Stimulated activated CD4-positive, alpha-beta T cell treated with anti-CD3 and anti-CD28 coated beads, Interleukin-12 subunit alpha, Interleukin-12 subunit beta, amount 100 ng/mL, for 24 hours (primary cell): ENCODE measurements at places on chromosomes 13 and 19.

GRCh38 chr13:24931450-24932251, 164.3 kb upstream of the PABPC3 start:
- no peak for DNase-seq

DNA sequence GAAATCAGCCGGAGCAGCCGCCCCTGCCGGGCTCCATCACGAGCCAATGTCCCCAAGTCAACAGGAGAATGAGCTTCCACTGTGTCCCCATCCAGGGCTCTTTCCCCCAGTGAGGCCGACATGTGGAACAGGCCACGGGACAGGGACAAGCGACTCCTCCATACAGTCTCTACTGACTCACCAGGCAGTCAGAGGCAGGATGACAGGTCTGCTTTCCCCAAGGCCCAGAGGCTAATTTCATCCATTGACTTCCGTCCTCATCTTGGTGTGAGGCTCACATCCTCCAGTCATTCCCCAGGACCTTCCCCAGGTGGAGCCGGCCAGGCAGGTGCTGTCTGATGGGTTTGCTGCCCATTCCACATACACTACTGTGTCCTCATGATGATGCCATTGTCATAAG, 3.5 kb downstream of the CEACAM6 start:
- DNase-seq: no peak

DNA sequence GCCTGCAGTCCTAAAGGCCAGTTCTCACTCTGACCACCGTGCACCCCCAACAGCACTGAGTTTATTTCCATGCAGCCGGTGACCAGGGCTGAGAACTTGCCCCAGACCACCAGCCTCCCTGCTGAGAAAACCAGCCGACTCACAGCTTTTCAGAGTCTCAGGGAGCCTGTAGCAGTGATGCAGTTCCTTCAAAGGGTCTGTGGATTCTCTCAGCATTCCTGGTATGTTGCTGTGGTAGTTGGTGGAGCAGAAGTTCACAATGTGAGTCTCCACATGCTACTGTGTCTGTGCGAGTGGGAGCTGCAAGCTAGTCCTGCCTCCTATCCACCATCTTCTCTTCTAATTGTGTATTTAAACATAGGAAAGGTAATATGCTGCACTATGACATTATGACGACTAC, 254.9 kb upstream of the KLF12 start:
- DNase-seq: no peak

- no peak for DNase-seq
These were observed 49.5 kb upstream of the FRY start for GRCh38 chr13:31982124-31982523.

DNA sequence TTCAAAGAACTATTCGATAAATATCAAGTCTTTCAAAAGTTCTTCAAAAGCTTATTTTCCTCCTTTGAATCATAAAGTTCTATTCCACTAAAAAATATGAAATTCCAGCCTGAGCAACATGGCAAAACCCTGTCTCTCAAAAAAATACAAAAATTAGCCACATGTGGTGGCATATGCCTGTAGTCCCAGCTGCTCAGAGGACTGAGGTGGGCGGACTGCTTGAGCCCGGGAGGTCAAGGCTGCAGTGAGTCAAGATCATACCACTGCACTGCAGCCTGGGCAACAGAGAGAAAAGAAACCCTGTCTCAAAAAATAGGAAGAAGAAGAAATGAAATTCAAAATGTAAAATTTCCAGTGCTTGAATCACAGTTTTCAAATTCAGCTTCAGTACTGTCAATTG, 24.6 kb downstream of the CAB39L start:
- DNase-seq: no peak

DNA sequence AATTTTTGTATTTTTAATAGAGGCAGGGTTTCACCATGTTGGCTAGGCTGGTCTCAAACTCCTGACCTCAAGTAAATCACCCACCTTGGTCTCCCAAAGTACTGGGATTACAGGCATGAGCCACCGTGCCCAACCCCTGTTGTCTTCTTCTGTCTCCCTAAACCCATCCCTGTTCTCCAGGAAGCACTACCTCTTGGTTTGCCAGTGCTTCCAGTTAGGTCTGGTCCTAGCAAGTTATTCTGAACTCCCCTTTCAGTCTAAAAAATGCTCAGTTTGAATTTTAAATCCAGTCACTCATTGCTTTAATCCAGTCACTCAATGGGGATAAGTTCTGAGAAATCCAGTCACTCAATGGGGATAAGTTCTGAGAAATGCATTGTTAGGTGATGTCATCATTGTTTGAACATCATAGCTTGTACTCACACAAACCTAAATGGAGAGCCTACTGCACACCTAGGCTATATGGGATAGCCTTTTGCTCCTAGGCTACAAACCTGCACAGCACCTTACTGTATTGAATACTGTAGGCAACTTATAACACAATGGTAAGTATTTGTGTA, 8.0 kb upstream of the ATP4A start:
- no peak for DNase-seq

DNA sequence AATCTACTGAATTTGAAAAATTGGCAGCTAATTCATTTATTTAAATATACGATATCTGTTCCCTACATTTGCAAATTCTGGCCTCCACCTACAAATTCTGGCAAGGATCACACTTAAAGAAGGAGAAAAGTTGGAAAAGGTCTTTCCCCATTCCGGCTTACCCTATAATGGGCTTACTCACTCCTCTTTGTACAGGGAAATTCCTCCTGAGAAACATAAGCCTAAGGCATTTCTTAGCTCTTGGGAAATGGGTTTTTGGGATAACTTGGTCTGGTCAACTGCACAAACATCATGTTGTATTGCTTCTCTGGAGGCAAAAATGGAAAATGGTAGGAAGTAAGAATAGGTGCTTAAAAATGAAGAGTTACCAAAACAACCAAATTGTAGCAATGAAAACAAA, 25.5 kb downstream of the KCTD12 start:
- DNase-seq: no peak

GRCh38 chr13:39566216-39566869, 36.6 kb downstream of the LHFPL6 start:
- no peak for DNase-seq
